ENCODE measurements at places on chromosomes 5 and 9. TPM values are rescaled to one million over a fixed set of nuclear protein-coding genes. Genes with fewer than 3 reads are reported as not detected.
A peak's percentile ranks its signal among the peaks of the same experiment; 100 is the strongest.

DNA sequence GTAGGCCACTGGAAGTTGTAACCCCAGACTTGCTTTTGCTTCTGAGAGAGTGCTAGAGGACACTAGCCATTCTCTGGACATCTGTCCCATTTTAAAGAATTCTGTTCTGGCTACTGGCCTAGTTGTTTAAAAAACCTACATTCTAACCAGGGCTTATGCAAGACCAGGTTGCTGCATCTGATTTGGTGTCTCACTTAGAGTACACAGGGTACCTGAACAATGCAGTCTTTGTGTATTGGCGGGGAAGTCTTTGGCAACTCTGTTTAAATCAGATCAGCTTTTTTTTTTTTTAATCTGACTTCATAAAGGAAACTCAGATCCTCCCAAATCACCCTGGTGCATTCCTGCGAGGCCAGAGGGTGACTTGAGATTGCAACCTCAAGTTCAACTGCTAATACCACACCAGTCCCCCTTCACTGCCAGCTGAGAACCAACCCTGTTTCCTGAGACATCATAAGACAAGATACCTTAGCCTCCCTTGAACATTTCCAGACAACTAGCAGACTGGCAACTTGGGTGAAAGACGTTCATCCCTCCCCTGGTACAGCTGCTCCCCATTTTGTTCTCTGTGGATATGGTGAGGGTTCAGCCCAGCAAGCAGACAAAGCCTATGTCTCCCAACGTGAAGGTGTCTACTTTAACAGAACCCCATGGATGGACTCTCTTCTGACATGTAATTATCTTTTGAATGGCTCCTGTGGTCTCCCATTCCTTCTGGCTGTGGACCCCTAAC is 27.0 kb downstream of the SKP1 start:
- H3K27me3 ChIP-seq = no peaks in the 10 kb centered on the region
- H3K4me3 ChIP-seq = no peak overlapping the region
- H3K27ac ChIP-seq = no peak overlapping the region
- H3K4me1 ChIP-seq = peaks cover 31% of the 10 kb centered on the region

- no peaks in the 10 kb centered on the region for H3K4me1 ChIP-seq
- no peak overlapping the region for H3K4me3 ChIP-seq
- no peaks in the 10 kb centered on the region for H3K36me3 ChIP-seq
- no peak overlapping the region for H3K27ac ChIP-seq
- DNase-seq = no peak
- no peaks in the 10 kb centered on the region for H3K27me3 ChIP-seq
These were observed 31.7 kb downstream of the BASP1 start for GRCh38 chr5:17249029-17249634.

DNA sequence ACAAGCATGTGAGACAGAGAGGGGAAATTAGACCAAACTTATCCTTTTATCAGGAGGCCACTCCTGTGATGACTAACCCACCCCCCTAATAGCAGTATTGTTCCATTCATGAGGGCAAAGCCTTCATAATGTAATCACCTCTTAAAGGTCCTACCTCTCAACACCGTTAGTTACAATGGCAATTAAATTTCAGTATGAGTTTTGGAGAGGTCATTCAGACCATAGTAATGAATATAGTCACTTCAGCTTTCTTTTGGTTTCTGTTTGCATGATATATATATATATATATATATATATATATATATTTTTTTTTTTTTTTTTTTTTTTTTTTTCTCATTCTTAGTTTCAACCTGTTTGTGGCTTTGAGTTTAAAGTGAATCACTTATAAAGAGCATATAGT is 10.5 kb downstream of the ADGRV1 start:
- no peaks in the 10 kb centered on the region for H3K4me1 ChIP-seq
- DNase-seq = no peak
- H3K36me3 ChIP-seq = no peaks in the 10 kb centered on the region
- no peak overlapping the region for H3K4me3 ChIP-seq
- no peak overlapping the region for H3K27ac ChIP-seq
- H3K27me3 ChIP-seq = peaks cover 2% of the 10 kb centered on the region

- no peaks in the 10 kb centered on the region for H3K27me3 ChIP-seq
- peak overlapping the region; percentile 23 for H3K27ac ChIP-seq
- DNase-seq = no peak
- H3K36me3 ChIP-seq = peaks cover 7% of the 10 kb centered on the region
- no peak overlapping the region for H3K4me3 ChIP-seq
These were observed 50.5 kb downstream of the PRRT1B start for GRCh38 chr9:131595696-131596429.

- H3K27ac ChIP-seq = peak overlapping the region; percentile 85
- H3K4me1 ChIP-seq = peaks cover 49% of the 10 kb centered on the region
- H3K36me3 ChIP-seq = no peaks in the 10 kb centered on the region
- H3K27me3 ChIP-seq = no peaks in the 10 kb centered on the region
- no peak overlapping the region for H3K4me3 ChIP-seq
These were observed 89.3 kb downstream of the FEM1C start for GRCh38 chr5:115455301-115455707.

DNA sequence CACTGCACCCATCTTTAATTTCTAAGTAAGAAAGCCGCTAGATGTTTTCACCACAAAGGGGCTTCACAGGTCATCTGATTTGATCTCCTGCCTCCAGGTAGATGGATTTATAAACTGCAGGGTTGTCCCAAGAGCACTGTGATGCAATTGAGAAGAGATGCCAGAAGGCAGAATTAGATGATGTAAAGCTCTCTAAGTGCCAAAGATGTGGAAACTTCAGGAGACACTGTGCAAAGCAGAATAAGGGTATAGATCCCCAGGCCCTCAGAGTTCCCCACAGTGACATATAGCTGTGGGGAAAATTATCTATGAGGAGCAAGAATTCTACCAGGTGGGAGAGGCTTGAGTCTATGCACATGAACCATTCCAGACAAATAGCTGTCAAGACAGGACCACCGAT is 90.5 kb downstream of the FSTL4 start:
- no peaks in the 10 kb centered on the region for H3K4me1 ChIP-seq
- H3K36me3 ChIP-seq = no peaks in the 10 kb centered on the region
- no peak overlapping the region for H3K27ac ChIP-seq
- H3K4me3 ChIP-seq = no peak overlapping the region

DNA sequence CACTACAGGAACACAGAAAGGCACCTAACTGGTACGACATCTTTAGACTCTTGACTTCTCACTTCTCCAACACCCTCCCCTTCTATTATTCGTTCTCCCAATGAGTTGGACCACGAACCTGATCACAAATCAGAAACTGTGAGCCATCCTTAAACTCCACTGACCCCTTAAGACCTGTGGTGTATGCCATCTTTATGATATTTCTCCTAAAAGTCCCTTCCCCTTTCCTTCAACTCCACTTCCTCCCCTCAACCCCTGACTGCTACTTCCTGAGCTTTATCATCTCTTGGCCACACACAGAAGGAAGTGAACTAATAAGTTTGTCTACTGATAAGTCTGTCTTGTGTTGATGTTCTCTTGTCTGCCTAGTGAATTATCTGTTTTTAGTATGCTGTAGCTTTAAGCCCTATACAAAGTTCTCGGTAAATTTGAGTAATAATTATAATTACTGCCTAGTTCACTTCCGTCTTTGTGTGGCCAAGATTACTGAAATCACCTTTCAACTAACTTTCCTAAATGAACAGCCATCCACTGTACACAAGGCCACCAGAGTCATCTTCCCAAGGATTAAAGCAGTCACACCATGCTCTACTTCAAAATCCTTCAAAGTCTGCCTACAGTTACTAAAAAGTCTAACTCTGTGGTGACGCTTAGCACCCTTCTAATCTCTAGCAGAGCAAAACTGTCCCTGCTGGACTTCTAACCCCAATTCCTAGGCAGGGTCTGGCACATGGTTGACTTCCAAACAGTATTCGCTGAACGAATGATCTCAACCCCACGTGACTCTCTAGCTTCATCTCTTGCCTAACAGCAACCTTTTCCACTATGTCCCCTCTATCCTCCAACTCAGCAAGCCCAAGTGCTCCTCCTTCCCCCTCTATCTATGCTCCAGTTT is 23.2 kb downstream of the ELOVL7 start:
- H3K27me3 ChIP-seq = no peaks in the 10 kb centered on the region
- H3K4me3 ChIP-seq = no peak overlapping the region
- H3K4me1 ChIP-seq = no peaks in the 10 kb centered on the region
- no peak overlapping the region for H3K27ac ChIP-seq
- no peaks in the 10 kb centered on the region for H3K36me3 ChIP-seq

- no peak overlapping the region for H3K4me3 ChIP-seq
- H3K36me3 ChIP-seq = no peaks in the 10 kb centered on the region
- no peak overlapping the region for H3K27ac ChIP-seq
- H3K4me1 ChIP-seq = no peaks in the 10 kb centered on the region
- no peak for DNase-seq
- H3K27me3 ChIP-seq = no peaks in the 10 kb centered on the region
These were observed 16.0 kb downstream of the AQP3 start for GRCh38 chr9:33431420-33431819.

GRCh38 chr5:108345541-108346171 is 36.2 kb downstream of the FBXL17 start:
- H3K27me3 ChIP-seq = no peaks in the 10 kb centered on the region
- no peak for DNase-seq
- no peak overlapping the region for H3K27ac ChIP-seq
- H3K4me1 ChIP-seq = peaks cover 26% of the 10 kb centered on the region
- H3K36me3 ChIP-seq = peaks cover 11% of the 10 kb centered on the region

DNA sequence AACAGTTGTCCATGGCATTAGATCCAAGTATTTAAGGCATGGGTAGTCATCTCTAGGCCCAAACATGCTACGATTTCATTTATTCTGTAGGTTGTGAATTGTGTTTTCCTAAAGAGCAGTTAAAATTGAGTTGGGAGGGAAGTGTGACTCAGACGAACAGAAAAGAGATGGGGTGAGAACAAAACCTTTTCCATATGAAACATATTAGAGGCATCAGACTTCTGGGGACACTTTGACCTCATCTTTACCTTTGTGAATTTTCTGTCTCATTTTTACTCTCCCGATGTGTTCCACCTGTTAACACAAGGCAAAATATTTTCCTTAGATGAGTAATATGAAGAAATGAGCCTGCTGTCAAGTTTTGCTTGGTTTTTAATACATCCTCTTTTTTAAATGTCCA is 181.3 kb downstream of the ESM1 start:
- no peaks in the 10 kb centered on the region for H3K4me1 ChIP-seq
- DNase-seq = no peak
- no peak overlapping the region for H3K27ac ChIP-seq
- no peaks in the 10 kb centered on the region for H3K36me3 ChIP-seq

- no peak for DNase-seq
- H3K4me1 ChIP-seq = no peaks in the 10 kb centered on the region
- no peaks in the 10 kb centered on the region for H3K27me3 ChIP-seq
- H3K36me3 ChIP-seq = no peaks in the 10 kb centered on the region
- H3K4me3 ChIP-seq = no peak overlapping the region
- peak overlapping the region; percentile 14 for H3K27ac ChIP-seq
These were observed 213.4 kb downstream of the PLK2 start for GRCh38 chr5:58246461-58246944.

- no peak overlapping the region for H3K27ac ChIP-seq
- H3K4me1 ChIP-seq = peaks cover 15% of the 10 kb centered on the region
- DNase-seq = no peak
- H3K27me3 ChIP-seq = peaks cover 42% of the 10 kb centered on the region
- no peaks in the 10 kb centered on the region for H3K36me3 ChIP-seq
These were observed 1.6 kb upstream of the PRDM6 start for GRCh38 chr5:123087173-123088030.

DNA sequence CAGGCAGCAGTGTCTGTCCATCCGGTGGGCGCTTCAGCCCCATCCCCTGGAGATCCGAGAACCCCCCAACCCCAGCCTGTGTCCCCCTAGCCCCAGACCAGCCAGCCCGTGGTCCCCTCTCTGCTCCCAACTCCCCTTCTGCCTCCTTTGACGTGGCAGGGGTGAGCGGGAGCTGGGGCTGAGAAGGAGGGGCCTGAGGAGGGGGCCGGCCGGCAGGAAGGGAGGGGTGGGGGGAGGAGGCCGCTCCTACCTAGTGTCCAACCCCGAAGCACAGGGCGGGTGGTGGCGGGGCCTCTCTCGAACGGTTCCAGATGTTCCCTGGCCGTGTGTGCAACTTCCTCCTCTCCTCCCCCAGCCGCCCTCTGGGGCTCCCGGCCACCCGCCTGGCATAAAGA is 31.0 kb downstream of the GOLGA2 start:
- H3K4me3 ChIP-seq = peak overlapping the region; percentile 44
- H3K27ac ChIP-seq = no peak overlapping the region
- peak; percentile 87 for DNase-seq

- H3K4me1 ChIP-seq = no peaks in the 10 kb centered on the region
- no peaks in the 10 kb centered on the region for H3K36me3 ChIP-seq
- DNase-seq = no peak
- no peaks in the 10 kb centered on the region for H3K27me3 ChIP-seq
These were observed 38.0 kb downstream of the FOXI1 start for GRCh38 chr5:170143710-170144109.

DNA sequence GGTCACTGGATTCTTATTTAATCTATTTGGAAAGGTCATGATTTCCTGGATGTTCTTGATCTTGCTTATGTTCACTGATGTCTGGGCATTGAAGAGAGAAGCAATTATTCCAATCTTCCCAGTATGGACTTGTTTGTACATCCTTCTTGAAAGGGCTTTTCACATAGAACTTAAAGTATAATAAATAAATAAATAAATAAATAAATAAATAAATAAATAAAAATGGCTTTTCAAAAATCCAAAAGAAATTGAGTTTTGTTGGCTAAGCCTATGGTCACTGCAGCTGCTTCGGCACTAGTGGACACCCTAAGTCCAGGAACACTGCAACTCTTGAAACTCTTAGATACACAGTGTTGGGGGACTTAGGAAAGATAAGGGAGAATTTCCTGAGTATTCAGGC is 840.7 kb upstream of the EDIL3 start:
- no peaks in the 10 kb centered on the region for H3K36me3 ChIP-seq
- no peaks in the 10 kb centered on the region for H3K4me1 ChIP-seq
- DNase-seq = no peak
- no peak overlapping the region for H3K4me3 ChIP-seq

DNA sequence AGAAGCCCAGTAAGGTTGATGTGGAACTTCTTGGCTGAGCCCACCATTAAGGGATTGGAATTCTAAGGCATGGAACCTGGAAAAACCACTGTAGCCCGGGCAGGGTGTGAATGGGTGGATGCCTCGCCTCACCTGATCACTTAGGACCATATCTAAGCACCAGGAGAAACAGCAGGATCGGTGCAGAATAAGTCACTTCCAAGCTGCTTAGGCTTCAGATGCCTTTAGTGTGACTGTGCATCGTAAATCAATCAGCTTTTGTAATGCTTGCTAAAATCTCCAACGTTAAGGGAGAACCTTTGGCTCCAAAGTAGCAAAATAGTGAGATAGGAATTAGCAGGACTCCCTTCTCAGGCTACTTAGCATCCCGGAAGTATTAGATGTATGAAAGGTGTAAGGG is 103.9 kb upstream of the MEGF10 start:
- no peaks in the 10 kb centered on the region for H3K36me3 ChIP-seq
- no peaks in the 10 kb centered on the region for H3K4me1 ChIP-seq
- no peak overlapping the region for H3K27ac ChIP-seq
- no peaks in the 10 kb centered on the region for H3K27me3 ChIP-seq

The CARD9 gene
- 0.39 TPM for polyA plus RNA-seq

The PDZD2 gene
- polyA plus RNA-seq = 1.4 TPM

The IL6ST gene
- 145 TPM for polyA plus RNA-seq

The ADGRD2 gene
- not detected for polyA plus RNA-seq

The MRPL41 gene
- polyA plus RNA-seq = 226 TPM

The GRXCR2 gene
- polyA plus RNA-seq = not detected

The ADAMTSL1 gene
- polyA plus RNA-seq = 0.08 TPM

The IFNB1 gene
- not detected for polyA plus RNA-seq

The GALT gene
- polyA plus RNA-seq = 15.7 TPM

The POC5 gene
- 4.0 TPM for polyA plus RNA-seq

The DOCK8 gene
- polyA plus RNA-seq = 0.32 TPM

The WNT8A gene
- not detected for polyA plus RNA-seq

Data from psoas muscle (tissue), 8 donors.